Myometrial cell (primary cell): ENCODE measurements at places on chromosomes 5 and 9. TPM values are rescaled to one million over a fixed set of nuclear protein-coding genes. Genes with fewer than 3 reads are reported as not detected.

The DROSHA gene
- 34.3 and 49.3 TPM in 2 replicates for total RNA-seq

The MPDZ gene
- 21.3 and 24.6 TPM in 2 replicates for total RNA-seq

The PCDHGA3 gene
- 0.18 TPM in 1 of 2 replicates, not detected in the other for total RNA-seq

The PDE6A gene
- total RNA-seq = not detected in 2 replicates

The FOXD4L4 gene
- total RNA-seq = not detected in 2 replicates

The PARP8 gene
- total RNA-seq = 1.4 and 3.2 TPM in 2 replicates

The ANKRD34B gene
- total RNA-seq = not detected in 2 replicates

The DMRT3 gene
- not detected in 2 replicates for total RNA-seq

The CKMT2 gene
- total RNA-seq = 0.29 and 0.35 TPM in 2 replicates

The PCDHA1 gene
- not detected in 2 replicates for total RNA-seq

The RELL2 gene
- 3.5 and 6.2 TPM in 2 replicates for total RNA-seq

The UBQLN1 gene
- 89.4 and 91.4 TPM in 2 replicates for total RNA-seq

The NR5A1 gene
- total RNA-seq = not detected in 2 replicates

The GDNF gene
- total RNA-seq = not detected in 2 replicates

The CRB2 gene
- total RNA-seq = not detected in 2 replicates

The MYMK gene
- not detected in 2 replicates for total RNA-seq

The PCDHA7 gene
- total RNA-seq = 0.71 TPM in 1 of 2 replicates, not detected in the other

The CCL27 gene
- 0.58 TPM in 1 of 2 replicates, not detected in the other for total RNA-seq

The MEF2C gene
- 2.6 and 3.7 TPM in 2 replicates for total RNA-seq

The PALM2AKAP2 gene
- under 0.01 and 0.53 TPM in 2 replicates for total RNA-seq

The TIMD4 gene
- total RNA-seq = not detected in 2 replicates

The HMMR gene
- total RNA-seq = 33.7 and 53.2 TPM in 2 replicates

The WWC1 gene
- not detected in 2 replicates for total RNA-seq

The PCDHA9 gene
- not detected in 2 replicates for total RNA-seq

The SFXN1 gene
- 83.0 and 84.9 TPM in 2 replicates for total RNA-seq

The PCDHB9 gene
- 0.18 TPM in 1 of 2 replicates, not detected in the other for total RNA-seq

The SCAMP1 gene
- 25.4 and 34.4 TPM in 2 replicates for total RNA-seq

The MYOT gene
- not detected in 2 replicates for total RNA-seq

The SAXO1 gene
- not detected in 2 replicates for total RNA-seq

The SEPTIN8 gene
- 40.9 and 45.4 TPM in 2 replicates for total RNA-seq

The PROB1 gene
- total RNA-seq = 2.3 and 2.8 TPM in 2 replicates

The ZER1 gene
- 21.3 and 33.7 TPM in 2 replicates for total RNA-seq

The ISL1 gene
- 1.7 TPM in 1 of 2 replicates, not detected in the other for total RNA-seq

The NUDT12 gene
- 12.7 and 16.0 TPM in 2 replicates for total RNA-seq

The SPATA31E1 gene
- under 0.01 and 0.18 TPM in 2 replicates for total RNA-seq

The C5orf52 gene
- total RNA-seq = not detected in 2 replicates

The TMEM174 gene
- total RNA-seq = not detected in 2 replicates

The PCDHB8 gene
- not detected in 2 replicates for total RNA-seq
